ENCODE measurements at places on chromosomes 4 and X.

- DNase-seq = no peak
These were observed 81.1 kb downstream of the SUPT20HL2 start for GRCh38 chrX:24232796-24233195.

DNA sequence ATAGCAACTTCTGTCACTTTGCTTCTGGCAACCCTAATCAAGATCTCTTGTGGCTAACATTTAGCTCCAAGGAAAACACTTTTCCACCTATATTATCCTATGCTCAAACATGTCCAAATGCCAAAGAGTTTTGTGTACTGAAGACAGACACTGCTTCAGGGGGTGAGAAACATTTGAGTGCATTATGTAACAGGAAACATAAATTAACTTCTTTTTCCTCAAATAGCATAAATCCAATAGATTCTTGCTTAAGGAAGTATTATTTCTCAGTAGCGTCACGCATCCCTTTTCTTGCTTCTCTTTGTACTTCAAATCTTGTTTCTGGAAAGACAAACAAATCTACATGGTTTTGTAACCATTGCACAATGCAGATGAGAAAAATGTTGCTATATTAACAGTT, 839.1 kb downstream of the GLUD2 start:
- no peak for DNase-seq

DNA sequence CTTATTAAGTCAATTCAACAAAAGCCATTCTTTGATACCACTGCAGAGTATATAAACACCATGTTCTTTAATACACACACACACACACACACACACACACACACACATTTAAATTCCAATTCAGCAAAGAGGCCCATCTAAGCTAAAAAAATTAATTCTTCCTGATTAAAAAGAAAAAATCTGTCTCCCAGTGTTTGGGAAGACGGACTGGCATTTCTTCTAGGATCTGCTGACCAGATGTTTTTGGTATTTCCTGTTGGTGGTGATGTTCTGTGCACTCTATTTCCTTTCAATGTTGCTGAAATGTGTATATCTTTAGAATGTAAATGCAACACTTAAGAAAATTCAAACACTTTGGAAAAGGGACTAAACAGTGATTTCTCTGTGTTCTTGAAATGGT, 243.8 kb downstream of the THOC2 start:
- no peak for DNase-seq

DNA sequence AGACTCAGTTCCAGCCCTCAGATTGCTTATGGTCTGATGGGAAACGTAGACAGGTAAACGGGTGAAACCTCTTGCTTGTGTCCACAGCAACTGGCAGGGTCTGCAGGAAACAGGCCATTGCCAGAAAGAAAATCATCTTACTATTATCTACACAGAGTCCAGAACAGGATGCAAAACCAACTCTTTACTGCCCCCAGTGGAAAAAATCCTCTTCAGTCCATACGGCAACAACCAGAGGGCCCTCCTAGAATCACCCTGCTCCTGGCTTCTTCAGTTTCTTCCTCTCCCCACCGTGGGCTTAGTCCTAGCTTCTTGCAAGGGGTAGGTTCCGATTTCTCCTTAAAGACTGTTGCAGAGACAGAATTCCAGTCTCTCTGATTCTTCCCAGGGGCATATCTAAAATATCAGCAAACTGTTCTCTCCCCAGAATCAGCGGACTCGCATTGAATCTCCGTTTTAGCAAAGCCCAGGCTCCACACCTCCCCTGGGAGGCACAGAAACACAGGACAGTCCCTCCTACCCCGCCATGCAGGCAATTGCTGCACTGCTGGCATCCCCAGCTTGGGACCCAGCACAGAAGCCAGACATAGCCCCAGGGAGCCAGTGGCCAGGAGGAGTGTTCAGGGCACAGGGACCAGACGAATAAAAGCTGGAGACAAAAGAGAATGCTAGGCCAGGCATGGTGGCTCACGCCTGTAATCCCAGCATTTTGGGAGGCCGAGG, 41.0 kb upstream of the SH3RF1 start:
- DNase-seq = no peak

- DNase-seq = no peak
These were observed 167.1 kb downstream of the DHX15 start for GRCh38 chr4:24417206-24417605.

GRCh38 chrX:150211988-150212387, 151.1 kb upstream of the MAMLD1 start:
- DNase-seq = no peak

GRCh38 chr4:38266616-38267015, 306.4 kb downstream of the PTTG2 start:
- no peak for DNase-seq

GRCh38 chrX:41339148-41339547, 5.2 kb downstream of the DDX3X start:
- no peak for DNase-seq

DNA sequence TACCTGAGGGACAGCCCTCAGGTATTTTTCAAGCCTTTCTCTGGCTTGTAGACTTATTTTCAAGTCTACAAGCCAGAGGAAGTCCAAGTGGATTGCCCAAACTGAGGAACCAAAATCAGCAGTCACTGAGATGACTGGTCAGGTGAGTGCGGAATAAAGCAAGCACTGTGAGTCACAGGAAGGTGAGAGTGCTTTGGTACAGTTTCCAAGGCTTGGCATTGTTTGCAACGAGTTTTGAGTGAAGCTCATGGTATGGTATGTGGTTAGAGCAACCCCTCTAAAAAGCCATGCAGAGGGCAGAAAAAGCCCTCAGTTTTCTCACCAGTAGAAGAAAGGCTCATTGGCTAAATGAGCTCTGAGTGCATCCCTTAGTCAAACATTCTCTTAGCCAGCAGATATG, 112.8 kb upstream of the EOLA2 start:
- DNase-seq = no peak

DNA sequence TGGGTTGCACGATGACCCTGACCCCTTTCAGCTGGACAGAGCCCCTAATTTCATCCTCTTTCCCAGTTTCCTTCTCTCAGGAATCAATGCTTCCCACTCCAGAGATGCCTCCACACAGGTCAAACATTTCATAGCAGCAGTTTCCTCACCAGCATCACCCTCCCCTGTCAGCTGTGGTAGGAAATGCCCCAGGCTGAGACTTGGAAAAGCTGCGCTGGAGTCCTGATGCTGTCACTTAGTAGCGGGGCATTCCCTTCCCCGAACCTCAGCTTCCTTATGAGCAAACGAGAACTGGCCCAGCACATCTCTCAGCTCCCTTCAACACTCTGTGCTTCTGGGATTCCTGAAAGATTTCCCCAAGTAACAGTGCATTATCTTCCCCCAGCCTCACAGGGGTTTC, 2.7 kb downstream of the GJB1 start:
- no peak for DNase-seq

DNA sequence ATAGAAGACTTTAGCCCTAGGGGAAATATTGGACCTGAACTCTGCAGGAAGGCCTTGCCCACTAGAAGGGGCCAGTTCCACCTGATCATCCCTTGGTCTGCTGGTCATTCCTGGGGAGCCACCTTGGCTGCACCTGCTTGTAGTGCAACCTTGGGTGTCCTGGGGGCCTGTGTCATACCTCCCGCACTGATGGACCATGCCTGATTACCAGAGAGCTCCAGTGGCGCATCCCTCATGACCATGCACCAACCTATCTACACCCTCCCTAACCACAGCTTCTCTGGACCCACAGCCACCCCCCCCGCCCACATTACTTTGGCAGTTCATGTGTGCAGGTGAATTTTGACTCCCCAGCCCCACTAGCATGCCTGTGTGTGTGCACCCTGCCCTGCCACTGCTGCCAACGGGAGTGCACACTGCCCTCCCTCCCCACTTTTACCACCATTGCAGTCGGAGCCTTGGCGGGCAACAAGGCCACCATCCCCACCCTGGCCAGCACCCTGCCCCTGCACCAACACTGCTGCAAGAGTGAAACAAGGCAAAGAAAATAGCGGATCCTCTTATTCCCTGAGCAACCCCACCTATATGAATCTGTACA, 208.1 kb downstream of the FAM47B start:
- no peak for DNase-seq

GRCh38 chr4:53711926-53712325, 120.6 kb upstream of the LNX1 start:
- no peak for DNase-seq

DNA sequence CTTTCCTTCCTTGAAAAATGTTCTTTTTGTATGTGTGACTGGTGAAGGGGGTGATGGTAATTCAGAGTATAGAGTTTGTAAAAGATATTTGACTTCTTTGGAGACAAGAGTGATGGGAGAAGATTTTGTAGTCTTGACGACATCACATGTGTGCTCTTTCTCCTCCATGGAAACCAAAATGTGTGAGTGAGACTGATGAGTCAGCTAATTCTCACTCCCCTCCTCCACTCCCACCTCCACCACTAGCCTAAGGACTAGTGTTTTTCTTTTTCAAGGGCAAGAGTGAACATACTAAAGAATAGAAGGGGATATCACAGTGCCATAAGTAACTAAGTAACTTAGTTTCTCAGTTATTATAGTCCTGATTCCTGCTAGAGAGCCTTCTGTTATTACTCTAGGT, 14.0 kb upstream of the DGKK start:
- no peak for DNase-seq

GRCh38 chrX:119230850-119231249, 5.2 kb upstream of the PGRMC1 start:
- DNase-seq = no peak

DNA sequence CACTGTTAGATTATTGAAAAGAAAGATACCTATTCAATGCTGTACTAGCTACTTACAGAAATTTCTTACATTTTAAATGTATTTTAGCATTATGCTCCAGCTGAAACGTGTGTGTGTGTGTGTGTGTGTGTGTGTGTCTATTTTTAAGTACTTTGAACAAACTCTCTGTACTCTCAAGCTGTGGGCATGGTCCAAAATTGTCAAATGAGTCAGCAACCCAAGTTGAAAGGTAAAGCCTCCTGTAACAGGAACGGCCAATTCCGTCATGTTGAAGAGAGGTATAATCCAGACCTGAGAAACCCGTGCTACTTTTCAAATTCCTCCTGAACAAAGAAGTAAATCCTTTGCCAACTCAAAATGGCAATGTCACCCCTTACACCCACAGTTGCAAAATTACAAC, 20.5 kb downstream of the MAOB start:
- no peak for DNase-seq

- peak; percentile 5 for DNase-seq
These were observed 32.2 kb downstream of the SMS start for GRCh38 chrX:21972721-21973120.

GRCh38 chr4:106450249-106450648, 81.7 kb upstream of the GIMD1 start:
- no peak for DNase-seq

DNA sequence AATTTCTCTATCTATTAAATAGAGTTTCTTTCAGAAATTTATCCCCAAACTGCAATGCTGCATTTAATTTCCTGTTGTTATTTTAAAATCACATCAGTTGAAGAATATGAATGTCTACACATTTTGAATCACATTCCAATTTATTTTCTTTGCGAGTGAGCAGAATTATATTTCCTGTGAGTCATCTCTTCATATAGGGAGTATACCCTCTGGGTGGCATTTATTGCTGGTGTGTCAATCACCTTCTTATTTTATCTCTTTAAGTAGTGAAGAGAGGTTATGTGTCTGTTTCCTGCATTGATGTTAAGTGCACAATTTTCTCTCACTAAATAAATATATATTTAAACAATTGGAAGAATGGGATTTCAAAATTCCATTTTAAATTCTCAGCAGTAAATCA, 511.0 kb upstream of the ATOH1 start:
- DNase-seq = no peak

DNA sequence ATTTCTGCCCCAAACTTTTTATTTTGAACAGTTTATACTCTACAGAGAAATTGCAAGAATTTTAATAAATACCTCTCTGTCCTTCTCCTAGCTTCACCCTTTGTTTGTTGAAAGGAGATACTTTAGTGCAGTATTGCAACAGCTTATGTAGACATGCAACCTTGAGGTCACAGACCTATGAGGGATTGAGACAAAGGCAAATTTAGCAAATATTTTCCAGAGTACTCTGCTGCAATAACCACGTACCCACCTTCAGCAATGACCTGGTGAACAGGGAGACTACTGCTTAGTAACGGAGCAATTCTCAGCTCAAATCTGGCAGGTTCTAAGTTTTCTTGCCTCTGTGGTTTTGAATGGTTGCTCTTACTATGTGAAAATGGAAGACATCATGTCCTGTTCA, 13.2 kb downstream of the FGA start:
- DNase-seq = no peak

- no peak for DNase-seq
These were observed 177.2 kb downstream of the TSPAN5 start for GRCh38 chr4:98481167-98481566.

GRCh38 chr4:152431784-152432183, 104.1 kb downstream of the FBXW7 start:
- DNase-seq = no peak

DNA sequence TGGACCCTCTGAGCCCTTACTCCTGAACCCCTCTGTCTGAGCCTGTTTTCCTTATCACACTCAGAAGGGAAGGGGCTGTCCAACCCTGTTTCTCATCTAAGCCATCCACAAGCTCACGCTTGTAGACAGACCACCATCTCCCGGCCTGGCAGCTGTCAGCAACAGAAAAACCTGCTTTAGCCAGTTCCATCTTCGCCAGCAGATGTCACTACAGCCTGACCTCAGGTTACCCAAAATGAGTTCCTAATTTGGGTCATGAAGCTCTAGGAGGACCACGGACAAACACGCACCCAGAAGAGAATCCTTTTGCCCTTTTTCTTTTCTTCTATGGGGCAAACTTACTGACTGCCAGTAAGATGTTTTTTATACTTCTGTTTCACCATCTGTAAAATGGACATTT, 445.4 kb downstream of the BCOR start:
- no peak for DNase-seq

DNA sequence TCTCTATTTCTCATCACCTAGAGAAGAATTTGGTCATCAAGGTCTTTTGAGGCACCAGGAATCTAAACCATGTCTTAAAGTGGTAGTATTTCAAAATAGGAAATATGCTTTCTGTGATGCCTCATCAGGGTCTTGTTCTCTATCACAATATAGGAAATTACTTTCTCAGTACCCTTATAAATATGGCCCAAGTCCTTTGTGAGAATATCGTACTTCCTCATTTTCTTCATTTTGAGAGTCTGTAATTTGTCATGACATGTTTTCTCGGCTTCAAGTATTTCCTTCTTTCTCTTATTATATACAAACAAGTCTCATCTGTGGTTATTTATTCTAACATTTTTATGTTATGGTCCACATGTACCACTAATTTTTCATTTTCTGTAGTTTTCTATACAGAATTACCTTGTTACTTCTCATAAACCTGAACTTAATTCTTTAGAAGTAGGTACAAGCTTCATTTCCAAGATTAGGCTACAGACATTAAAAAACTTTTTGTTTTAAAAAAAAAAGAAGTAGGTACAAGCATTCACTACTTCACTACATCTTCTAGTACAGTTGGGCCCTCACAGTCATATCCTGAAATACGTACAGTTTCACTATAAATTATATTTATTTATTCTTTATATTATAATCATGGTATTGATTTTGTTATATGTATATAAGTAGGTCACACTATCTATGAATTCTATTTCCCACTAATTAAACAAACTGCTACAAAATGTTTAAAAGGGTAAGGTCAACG, 54.4 kb downstream of the KLHL13 start:
- no peak for DNase-seq

- DNase-seq = no peak
These were observed 72.8 kb downstream of the SEL1L3 start for GRCh38 chr4:25790024-25790423.

- no peak for DNase-seq
These were observed 219.5 kb upstream of the DKK2 start for GRCh38 chr4:107255596-107255995.

- no peak for DNase-seq
These were observed 601.4 kb upstream of the ACTRT1 start for GRCh38 chrX:128653524-128654060.

Measured in stimulated activated CD4-positive, alpha-beta T cell treated with anti-CD3 and anti-CD28 coated beads, Interleukin-2, amount 100 ng/mL, for 48 hours (primary cell).